Germinal center (tissue), 1 donor: ENCODE measurements at places on chromosomes 5 and 9.
A peak's percentile ranks its signal among the peaks of the same experiment; 100 is the strongest.

DNA sequence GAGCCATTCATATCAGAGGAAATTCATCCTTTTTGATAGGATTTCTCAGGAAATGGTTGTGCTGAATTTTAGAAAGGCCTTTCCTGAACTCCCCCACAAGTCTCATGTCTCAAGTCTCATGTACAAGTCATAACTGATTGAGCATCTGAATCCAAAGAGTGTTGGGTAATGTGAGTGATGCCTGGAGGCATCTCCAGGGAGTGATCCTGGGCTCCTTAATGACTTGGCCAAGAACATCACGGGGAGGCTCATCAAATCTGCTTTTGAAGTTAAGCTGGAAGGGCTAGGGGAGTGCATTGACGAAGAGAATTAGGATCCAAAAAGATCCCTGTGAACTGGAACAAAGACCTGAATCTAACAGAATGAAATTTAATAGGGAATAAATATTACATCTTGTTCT is 79.2 kb downstream of the MAST4 start:
- DNase-seq = no peak

- no peak for DNase-seq
These were observed 262.0 kb downstream of the HTR1A start for GRCh38 chr5:63700241-63700640.

DNA sequence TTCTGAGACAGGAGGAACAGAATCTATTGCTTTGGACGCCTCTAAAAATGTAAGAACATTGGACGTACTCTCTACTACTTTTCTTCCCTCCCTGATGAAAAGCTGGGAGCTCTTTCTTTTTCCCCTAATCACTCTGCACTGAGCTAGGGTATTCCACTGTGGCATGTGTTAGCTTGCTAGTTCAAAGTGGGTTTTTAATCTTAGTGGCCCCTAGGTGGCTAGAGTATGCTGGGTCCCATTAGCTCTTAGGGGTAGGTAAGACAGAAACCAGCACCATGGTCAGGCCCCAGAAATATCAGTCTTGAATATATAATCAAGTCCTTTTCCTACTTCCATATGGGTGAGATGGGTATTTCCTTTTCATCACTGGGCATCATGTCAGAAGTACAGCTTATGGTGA is 945.2 kb upstream of the PTPRD start:
- no peak for DNase-seq

DNA sequence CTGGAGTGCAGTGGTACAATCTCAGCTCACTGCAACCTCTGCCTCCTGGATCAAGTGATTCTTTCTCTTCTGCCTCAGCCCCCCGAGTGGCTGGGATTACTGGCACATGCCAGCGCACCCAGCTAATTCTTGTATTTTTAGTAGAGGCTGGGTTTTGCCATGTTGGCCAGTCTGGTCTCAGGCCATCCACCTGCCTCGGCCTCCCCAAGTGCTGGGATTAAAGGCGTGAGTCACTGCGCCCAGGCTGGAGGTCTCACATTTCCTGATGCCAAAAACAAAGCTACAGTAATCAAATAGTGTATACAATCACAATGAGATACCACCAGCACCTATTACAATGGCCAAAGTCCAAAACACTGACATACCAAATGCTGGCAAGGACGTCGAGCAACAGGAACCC is 51.1 kb downstream of the TTLL11 start:
- DNase-seq = no peak

- no peak for DNase-seq
These were observed 351.4 kb downstream of the SEMA5A start for GRCh38 chr5:9194509-9194908.

GRCh38 chr5:133756036-133756435 is 143.7 kb upstream of the FSTL4 start:
- DNase-seq = no peak

DNA sequence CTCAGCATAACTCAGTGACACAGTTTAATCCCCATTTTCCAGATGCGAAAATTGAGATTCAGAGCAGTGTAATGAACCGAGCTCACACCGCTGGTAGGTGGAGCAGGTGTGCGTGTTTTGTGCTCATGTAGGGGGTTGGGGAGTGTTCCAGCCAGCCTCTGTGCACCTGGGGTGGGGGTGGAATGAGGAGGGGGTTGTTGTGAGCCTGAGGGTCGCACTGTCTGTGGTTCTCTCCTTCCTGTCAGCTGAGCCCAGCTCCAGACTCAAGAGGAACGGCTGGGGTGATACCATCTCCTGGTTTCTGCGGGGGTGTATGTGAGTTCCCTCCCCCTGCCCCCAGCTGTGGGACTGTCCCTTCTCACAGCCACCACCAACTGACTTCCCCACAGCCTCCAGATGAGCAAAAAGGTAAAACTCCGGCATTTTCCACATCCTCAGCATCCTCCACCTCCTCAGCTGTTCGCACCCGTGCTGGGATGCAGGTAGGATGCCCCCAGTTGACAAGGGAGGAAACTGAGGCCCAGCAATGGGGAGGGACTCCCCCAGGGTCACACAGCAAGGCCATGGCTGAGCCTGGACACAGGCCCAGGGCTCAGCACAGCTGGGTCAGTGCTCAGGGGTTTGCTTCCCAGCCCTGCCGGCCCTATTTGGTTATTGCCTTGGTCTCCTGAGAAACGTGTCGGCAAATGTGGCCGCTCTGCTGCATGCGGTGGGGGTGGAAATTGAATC is 2.1 kb downstream of the SH2D3C start:
- peak; percentile 79 for DNase-seq

DNA sequence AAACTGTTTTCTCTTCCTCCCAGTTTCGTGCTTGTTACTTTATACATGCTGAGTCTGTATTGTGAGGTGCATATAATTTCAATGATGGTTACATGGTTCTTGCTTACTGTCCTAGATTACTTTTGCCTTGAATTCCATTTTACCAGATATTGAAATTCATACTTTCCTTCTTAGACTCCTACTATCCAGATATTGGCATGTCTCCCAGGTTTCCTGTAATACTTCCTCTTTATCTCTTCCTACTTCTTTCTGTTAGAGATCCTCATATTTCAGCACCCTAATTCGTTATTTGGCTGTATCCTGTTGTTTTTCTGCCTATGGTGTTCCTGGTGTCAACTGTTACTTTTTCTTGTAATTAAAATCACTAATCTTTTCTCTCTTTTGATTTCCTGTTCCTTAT is 522.1 kb downstream of the CCDC171 start:
- DNase-seq = no peak

- DNase-seq = no peak
These were observed 51.7 kb downstream of the JADE2 start for GRCh38 chr5:134577022-134577795.

DNA sequence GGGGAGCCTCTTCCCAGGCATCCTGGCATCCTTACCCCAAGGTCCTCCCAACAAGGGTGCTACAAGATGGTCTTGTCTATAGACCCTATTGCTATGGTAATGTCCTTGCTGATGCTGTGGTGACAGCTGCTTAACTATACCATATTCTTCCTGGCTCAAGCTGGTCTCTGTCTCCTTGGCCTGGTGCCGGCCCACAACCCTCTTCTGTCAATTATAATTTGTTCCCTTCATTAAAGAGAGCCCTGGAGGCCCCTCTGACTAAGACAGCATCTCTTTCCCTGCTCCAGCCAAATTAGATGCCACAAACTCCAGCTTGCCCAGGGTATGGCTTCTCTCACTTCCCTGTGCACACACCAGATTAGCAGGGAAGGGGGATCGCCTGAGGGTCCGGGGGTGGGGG is 86.7 kb downstream of the PSD2 start:
- DNase-seq = no peak

GRCh38 chr5:56456002-56456401 is 222.9 kb upstream of the ANKRD55 start:
- no peak for DNase-seq
